ENCODE measurements at places on chromosomes 2 and 18. TPM values are rescaled to one million over a fixed set of nuclear protein-coding genes. Genes with fewer than 3 reads are reported as not detected.
A peak's percentile ranks its signal among the peaks of the same experiment; 100 is the strongest.

Gene KCNS3
- 5.3 TPM for total RNA-seq

Gene MYL12B
- total RNA-seq, result 692 TPM

Gene DLGAP1
- total RNA-seq, result under 0.01 TPM

Gene CXCR1
- not detected for total RNA-seq

Gene OSBPL6
- total RNA-seq, result 3.2 TPM

DNA sequence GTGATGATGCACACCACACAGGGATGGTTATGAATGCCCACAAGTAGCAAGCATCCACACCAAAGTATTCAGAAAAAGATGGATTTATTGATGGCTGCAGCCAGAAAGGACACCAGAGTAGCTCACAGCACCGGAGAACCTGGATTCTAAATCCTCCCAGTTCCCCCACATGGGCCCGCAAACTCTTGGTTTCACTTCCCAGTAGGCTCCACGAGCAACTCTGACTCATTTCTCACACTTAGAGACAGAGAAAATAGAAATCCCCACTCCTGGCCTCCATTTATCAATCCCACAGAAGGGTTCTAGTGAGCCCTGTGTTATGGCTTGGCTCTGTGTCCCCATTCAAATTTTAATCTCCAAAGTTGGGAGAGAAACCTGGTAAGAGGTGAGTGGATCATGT is 426.7 kb upstream of the MYT1L start:
- no peak overlapping the region for H3K27ac ChIP-seq
- no peak for DNase-seq
- no peaks in the 10 kb centered on the region for H3K36me3 ChIP-seq
- H3K4me3 ChIP-seq, result no peak overlapping the region

DNA sequence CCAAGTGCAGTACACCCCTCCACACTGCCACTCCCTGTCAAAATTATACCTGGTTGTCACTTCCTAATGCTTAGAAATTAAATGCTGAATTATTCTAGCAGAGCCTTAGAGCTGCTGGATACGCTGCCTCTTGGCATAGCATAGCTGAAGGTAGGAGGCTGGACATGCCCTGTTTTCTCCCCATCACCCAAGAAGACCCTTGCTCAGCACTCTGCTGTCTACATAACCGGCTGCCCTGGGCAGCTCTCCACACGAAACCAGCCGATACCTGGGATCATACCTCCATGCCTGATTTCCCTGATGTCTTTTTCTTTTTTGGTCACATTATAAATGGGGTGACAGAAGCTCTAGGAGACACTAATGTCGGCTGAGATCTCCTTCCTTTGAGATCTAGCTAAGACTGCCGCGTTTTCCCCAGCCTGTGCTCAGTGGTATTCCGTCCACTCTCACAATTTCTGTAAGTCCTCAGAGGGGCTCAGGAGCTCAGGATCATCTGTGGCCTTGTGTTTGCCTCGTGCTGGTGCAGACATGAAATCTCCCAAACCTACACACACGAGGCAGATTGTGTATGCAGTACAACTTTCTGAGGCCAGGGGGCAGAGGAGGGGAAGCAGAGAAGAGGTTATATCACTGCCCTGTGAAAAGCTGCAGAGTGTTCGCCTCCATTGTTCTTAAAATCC is 13.5 kb upstream of the ZAP70 start:
- DNase-seq, result peak; percentile 54
- no peak overlapping the region for H3K27ac ChIP-seq
- H3K4me1 ChIP-seq, result no peaks in the 10 kb centered on the region
- H3K27me3 ChIP-seq, result no peaks in the 10 kb centered on the region

All from IMR-90 (cell line).